ENCODE measurements at places on chromosomes 3 and 15.

- peak; percentile 80 for DNase-seq
Measured at GRCh38 chr15:69035205-69035917, 20.9 kb downstream of the NOX5 start.

DNA sequence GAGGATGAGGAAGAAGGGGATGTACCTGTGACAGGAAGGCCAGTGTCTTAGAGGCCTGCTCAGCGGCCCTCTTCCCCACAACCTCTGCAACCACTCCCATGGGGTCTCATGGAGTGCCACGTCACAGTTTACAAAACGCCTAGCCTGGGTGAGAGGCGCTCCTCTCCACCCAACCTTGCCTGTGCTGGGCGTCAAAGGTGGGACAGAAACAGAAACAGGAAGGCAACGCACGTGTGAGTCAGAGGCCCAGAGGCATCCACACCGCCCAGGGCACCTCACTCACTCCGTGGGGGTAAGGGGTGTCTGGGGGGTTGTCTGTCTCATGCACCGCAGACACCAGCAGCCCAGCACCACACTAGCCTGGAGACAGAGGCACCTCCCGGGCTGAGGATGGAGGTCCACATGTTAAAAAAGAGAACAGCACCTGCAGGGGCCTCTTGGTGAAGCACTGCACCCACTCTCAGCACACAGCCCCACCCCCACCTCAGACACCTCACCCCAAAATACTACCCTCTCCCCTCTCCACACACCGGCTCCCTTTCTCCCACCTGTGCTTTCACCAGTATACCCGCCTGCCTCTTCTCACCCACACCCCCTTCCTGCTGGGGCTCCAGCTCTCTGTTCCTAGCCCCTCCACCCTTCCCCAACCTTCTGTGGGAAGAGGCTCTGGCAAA is 4.7 kb upstream of the CALML4 start:
- DNase-seq, result no peak

- peak; percentile 72 for DNase-seq
Measured at GRCh38 chr3:128343287-128344051, 123.2 kb downstream of the DNAJB8 start.

DNA sequence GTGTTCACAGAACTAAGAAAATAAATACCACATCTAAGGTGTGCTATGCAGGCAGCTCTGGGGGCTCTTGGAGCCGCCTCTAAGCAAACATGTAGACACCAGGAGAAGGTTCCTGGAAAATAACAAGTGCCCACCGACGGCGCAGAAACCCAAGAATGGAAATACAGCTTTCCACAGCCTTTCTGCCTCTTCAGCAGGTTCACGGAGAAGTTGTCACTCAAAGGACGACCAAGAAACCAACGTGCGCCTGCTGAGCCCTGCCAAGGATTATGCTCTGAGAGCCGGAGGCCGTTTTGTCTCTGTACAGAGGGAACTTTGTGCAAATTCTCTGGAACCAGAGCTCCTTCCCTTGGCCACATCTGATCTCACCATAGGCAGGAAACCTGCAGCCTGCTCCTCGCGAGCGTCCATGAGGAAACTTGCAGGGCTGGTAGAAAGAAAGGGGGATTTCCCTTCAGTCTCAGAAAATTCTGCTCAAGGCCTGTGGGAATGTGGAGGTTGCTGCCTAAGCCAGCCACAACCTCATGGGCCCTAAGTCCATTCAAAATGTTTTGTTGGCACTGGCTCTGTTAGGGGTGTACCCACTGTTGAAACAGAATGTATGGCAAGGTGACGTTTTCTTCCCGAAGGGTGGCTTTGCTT is 40.6 kb upstream of the ETV5 start:
- DNase-seq, result no peak

DNA sequence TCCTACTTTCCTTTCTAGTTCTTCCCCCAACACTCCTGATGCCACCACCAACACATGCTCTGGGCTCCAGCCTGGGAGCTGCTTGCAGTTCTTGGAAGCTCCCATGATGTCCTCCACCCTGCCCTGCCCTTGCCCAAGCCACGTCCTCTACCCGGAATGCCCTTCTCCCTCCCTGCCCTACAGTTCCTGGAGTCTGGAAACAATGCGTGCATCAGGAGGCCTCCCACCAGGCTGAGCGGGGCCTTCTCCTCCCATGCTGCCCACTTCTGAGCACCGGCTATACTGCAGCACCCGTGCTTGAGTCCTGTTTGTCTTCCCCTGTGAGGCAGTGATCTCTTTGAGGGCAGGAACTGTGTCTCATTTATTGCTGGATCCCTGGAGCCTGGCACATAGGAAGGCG is 44.6 kb downstream of the DGKG start:
- DNase-seq, result no peak

GRCh38 chr3:196916995-196917394 is 25.3 kb downstream of the NCBP2 start:
- DNase-seq, result no peak

DNA sequence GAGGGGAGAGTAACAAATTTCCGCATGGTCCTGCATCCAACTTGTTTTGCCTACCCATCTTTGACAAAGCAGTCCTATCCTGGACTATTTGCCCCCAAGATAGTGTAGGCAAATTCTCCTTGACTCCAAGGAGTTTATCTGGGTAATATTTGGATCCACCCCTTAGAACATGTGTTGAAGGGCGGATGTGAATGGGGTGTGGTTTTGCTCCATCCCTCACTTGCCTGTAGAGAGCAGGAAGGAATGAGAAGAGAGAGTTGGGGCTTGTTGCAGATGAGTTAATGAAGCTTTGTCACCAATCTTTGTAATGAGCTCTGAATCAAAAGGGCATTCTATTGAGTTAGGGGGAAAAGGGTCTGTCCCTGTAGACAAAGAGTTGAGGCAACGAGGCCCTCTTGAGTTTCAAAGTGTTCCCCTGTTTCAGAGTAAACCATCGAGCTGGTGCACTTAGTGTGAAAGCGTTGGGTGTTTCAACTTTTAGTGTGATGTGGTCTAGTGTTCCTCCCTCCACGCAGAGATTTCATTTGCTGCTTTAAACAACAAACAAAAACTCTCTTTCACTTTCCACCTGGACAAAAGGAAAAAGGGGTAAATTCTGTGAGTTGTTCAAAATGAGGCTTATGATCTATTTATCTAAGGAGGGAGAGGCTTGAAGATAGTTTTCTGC is 42.2 kb upstream of the PPARG start:
- DNase-seq, result no peak

DNA sequence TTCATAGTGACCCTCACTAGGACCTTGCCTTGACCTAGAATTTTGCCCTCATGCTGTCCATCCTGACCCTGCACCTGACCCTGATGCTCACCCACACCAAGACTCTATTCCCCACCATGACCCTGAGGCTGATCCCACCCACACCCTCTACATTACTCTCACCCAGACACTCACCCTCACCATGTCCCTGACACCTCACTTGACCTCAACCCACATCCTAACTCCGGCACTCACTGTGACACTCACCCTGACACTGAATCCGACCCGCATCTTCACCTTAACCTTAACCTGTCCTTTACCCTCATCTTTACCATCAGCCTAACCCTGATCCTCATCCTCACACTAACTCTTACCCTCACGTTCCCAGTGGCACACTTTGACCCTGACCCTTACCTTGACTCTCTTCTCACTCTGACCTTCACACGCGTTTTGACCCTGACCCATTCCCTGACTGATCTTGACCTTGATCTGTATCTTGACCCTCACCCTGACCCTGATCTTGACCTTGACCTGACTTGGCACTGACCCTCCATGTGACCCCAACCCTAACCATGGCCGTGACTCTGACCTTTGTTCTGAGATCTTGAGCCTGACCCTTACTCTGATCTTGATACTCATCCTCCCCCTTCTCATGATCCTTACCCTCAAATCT is 22.2 kb upstream of the SLC25A26 start:
- DNase-seq, result no peak

GRCh38 chr3:196553551-196553950 is 14.8 kb downstream of the WDR53 start:
- DNase-seq, result no peak

DNA sequence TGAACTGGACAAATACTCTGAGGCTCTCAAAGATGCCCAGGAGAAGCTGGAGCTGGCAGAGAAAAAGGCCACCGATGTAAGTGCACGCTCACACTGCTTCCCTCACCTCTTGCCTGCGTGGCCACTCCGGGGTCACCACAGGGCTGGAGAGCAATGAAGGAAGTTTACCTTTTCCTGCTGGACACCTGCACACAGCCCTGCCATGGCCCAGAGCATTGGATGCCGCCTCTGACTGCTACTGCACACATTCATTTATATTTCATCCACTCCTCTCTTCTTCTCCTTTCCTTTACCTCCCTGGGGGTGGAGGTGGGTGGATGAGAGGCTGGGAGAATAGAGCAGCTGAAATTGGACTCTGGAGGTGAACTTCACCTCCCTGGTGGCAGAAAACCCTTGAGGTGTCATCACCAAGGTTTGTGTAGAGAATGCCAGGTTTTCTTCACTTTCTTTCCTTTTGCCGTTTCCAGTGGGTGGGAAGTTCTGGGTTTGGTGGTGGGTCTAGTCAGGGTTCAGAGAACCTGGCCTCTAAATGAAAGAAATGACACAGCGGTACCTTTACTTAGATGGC is 1.6 kb downstream of the TPM1 start:
- DNase-seq, result no peak

GRCh38 chr3:71466483-71466882 is 117.0 kb downstream of the FOXP1 start:
- DNase-seq, result no peak

DNA sequence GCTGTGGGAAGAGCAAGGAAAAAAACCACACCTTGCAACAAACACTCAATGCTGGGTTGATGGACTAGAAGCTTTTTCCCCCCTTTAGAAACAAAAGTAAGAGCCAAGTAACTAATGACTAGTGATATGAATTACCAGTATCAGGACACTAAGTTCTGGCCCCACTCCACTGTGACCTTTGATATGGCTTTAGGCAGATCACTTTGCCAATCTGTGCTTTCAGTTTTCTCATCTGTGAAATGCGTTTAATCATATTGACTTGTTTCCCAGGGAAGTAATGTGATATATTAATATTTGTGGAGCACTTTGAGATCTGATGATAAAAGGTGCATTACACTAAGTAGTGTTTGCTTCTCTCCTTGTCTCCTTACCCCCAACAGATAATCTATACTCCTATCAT is 319.3 kb upstream of the SATB1 start:
- DNase-seq, result no peak

DNA sequence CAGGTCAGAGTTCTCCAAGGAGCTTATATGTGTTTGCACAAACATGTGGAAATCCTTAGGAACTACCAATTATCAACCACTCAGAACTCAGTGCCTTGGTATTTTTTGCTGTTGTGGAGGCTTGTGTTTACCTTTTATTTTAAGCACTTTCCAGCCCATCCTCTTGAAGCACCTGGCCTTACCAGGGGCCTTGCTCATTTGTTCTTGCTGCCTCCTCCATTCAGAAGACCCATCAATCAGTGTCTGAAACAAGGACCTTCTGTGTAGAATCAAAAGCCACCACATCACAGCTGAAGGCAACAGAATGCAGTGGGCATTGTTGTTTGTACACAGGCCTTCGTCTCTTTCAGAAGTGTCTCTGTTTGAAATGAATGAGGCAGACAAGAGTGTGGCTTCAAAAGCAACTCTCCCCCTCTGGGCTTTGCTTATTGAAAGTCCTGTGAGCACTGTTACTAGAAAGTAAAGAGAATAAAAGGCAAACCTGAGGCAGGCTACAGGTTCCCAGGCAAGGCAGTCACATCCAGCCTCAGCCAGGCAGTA is 24.5 kb upstream of the LIPC start:
- DNase-seq, result no peak

- no peak for DNase-seq
Measured at GRCh38 chr3:46695962-46696894, 2.7 kb upstream of the ALS2CL start.

GRCh38 chr3:68088216-68088615 is 433.8 kb upstream of the SUCLG2 start:
- no peak for DNase-seq
